ENCODE measurements at places on chromosomes 4 and X.

DNA sequence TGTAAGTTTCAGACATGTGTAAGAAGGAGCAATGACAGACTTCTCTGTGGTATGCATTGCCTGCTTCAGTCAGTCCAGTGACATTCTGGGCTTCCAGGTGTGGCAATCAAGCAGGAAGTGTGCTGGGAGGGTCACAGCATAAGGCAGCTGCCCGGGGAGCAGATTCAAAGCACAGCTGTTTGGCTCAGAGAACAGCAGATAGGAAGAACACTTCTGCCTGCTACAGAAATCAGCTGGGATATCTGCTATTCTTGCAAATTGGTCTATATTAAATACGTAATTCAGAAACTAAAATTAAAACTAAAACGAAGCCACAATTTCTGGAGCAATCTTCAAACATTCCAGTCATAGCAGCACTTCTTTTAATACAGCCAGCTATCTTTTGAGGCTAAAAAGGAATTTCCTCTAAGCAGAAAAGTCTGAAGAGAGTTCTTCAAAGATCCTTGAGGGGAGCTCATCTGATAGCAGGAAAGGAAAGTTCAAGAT lies 47.5 kb upstream of the GALNT7 start:
- DNase-seq, result peak; percentile 45

- DNase-seq, result no peak
Measured at GRCh38 chr4:8709729-8710360, 117.3 kb downstream of the CPZ start.

- DNase-seq, result no peak
Measured at GRCh38 chrX:18789916-18790315, 82.5 kb downstream of the PPEF1 start.

DNA sequence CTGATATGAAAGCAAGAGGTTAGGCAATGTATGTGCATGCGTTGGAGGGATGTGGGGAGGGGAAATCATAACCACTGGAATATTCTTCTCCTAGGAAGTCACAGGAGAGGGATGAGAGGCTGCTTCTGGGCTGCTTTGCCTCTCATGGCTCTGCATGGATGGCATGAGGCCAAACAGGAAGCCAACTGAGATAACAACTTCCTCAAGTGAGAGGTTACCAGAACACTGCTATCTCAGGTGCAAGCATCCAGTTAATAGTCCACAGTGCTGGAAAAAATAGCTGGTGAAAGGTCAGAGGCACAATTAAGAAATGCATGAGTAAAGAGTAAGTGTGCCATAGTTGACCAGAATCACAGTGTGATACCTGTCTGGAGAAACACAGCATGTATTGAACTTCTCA lies 113.3 kb downstream of the ELOVL6 start:
- DNase-seq, result no peak
